ENCODE measurements at places on chromosomes 4 and X. TPM values are rescaled to one million over a fixed set of nuclear protein-coding genes. Genes with fewer than 3 reads are reported as not detected.

DNA sequence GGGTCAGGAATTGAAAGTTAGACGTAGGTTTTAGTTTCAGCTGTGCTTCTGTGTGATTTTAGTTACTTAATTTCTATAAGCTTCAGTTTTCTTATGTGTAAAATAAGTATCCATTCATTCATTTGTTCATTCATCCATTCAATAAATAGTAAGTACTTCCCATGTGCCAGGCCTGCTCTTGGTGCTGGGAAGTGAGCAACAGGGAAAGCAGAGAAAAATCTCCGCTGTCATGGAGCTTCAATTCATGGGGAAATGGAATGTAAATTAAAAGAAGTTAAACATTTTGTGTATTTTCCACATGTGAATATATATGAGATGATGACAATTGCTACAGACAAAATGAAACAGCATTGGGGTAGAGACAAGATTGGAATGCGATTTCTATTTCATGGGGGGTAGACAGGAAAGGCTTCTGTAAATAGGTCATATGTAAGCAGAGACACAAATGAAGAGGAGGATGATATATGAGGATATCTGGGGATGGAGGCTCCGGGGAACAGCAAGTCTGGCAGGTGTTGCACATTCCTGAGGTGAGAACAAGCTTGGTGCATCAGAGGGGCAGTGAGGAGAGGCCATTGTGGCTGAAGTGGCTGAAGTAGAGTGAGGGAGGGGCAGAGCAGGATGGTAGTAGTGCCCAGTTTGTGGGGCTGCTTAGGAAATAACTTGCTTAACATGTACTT, 66.2 kb downstream of the FHIP1A start:
- DNase-seq = no peak

- DNase-seq = no peak
Measured at GRCh38 chr4:89119836-89120235, 8.5 kb downstream of the TIGD2 start.

- DNase-seq = no peak
Measured at GRCh38 chr4:128837679-128838078, 28.2 kb downstream of the JADE1 start.

DNA sequence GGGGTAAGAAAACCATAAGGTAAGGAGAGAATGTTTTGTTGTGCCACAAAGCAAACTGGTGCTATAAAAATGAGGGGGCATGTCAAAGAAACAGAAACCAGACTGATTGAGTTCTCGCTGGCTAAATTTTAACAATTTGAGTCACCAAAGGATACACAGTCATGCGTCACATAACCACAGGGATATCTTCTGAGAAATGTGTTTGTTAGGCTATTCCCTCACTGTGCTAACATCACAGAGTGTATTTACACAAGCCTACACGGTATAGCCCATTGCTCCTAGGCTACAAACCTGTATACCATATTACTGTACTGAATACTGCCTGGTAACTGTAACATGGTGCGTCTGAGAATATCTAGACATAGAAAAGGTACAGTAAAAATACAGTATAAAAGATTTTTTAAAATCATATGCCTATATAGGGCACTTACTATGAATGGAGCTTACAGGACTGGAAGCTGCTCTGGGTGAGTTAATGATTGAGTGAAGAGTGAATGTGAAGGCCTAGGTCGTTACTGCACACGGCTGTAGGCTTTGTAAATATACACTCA, 50.1 kb downstream of the FBXW7 start:
- DNase-seq = no peak

- DNase-seq = no peak
Measured at GRCh38 chrX:65745992-65746391, 78.5 kb downstream of the MSN start.

DNA sequence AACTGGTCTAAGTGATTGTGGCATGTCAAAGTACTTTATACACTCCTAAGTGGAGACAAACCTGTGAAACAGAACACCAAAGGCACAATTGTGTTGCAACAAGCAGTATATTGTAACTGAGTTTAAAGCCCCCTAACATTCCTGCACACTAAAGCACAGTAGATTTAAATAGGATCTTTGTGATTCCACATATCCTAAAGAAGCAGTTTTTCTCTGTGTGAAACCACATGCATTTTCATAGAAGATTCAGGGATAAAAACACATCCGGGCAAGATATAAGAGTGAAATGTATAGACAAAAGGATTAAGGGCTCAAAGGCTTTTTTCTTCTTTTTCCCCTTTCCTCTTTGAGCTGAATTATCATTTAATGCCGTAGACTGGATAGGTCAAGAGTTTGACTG, 82.2 kb downstream of the ANK2 start:
- no peak for DNase-seq

- no peak for DNase-seq
Measured at GRCh38 chr4:118935819-118936218, 47.2 kb downstream of the SYNPO2 start.

DNA sequence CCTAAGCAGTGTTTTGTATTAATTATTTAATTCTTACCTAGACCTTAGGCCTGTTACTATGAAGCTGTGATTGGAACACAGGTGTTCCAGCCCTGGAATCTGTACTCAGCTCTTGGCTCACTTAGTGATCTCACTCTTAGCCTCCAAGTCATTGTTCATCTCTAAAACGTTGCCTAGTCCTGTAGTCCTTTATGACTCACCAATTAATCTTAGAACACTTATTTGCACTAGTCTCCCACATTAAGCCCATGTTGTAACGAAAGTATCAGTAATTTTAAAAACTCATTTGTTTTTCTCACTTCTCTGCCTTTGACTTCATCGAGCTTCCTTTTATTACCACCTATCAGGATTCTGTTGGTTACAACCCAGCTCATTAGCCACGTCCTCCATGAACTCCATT, 1224.7 kb upstream of the TENM3 start:
- no peak for DNase-seq

DNA sequence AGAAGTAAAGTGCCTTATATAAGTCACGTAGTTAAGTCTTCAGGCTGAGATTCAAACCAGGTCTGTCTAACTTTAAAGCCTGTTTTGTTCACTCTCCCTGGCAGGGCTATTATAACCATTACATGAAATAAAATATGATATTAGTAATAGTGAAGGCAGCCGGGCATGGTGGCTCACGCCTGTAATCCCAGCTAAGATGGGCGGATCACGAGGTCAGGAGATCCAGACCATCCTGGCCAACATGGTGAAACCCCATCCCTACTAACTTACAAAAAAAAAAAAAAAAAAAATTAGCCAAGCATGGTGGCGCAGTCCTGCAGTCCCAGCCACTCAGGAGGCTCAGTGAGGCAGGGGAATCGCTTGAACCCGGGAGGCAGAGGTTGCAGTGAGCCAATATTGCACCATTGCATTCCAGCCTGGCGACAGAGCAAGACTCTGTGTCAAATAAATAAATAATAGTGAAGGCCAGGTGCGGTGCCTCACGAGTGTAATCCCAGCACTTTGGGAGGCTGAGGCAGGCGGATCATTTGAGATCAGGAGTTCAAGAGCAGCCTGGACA, 22.1 kb upstream of the SOWAHD start:
- no peak for DNase-seq

DNA sequence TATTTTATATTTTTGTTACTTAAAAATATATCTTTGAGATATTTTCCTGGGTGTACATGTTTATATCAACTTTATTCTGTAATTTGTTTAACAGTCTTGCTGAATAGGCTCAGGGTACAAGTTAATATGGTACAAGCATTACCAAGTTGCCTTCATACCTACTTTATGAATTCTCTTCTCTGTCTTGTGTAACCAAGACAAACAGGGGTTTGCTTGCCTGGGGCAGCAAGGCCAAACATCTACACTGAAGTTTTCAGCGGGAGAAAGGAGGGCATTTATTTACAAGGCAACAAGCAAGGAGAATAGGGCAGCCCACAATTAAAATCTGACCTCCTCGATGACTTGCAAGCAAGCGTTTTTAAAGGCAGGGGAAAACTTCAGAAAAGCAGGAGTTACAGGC, 24.2 kb downstream of the PPP4R3C start:
- DNase-seq = no peak

DNA sequence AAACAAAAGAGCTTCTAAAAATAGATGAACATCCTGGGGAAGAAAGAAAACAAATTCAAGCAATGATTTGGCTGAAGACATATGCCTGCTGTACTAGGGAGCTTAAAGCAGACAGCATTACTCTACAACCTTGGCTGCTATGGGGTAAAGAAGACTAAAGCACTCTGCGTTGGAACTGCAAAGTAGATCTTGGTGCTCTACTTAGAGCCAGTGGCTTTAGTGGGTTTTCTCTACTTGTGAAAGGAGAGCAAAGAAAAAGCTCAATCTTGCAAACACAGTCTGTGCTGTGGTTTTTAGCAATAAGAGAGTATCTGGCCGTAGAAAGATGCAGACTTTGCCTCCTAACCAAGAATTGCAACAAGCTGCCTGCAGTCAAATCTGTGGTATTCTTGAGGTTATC, 334.7 kb upstream of the NDST3 start:
- no peak for DNase-seq

GRCh38 chr4:165426823-165427222, 48.0 kb downstream of the CPE start:
- no peak for DNase-seq

DNA sequence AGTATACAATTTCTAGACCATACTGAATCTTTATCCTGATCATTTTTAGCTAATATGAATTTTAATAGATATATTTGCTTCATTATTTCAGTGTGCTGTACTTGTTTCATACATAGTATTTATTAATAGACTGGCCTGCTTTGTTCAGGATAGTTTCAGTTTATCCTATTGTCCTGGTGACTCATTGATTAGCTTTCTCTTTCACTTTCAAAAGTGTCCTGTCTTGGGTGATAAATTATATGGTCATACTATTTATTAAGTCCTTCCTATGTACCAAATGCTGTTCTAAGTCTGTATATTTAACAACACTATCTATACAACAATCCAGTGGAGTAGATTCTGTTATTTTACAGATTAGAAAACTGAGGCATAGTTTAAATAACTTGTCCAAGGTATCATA, 153.8 kb upstream of the RAPGEF2 start:
- DNase-seq = no peak

DNA sequence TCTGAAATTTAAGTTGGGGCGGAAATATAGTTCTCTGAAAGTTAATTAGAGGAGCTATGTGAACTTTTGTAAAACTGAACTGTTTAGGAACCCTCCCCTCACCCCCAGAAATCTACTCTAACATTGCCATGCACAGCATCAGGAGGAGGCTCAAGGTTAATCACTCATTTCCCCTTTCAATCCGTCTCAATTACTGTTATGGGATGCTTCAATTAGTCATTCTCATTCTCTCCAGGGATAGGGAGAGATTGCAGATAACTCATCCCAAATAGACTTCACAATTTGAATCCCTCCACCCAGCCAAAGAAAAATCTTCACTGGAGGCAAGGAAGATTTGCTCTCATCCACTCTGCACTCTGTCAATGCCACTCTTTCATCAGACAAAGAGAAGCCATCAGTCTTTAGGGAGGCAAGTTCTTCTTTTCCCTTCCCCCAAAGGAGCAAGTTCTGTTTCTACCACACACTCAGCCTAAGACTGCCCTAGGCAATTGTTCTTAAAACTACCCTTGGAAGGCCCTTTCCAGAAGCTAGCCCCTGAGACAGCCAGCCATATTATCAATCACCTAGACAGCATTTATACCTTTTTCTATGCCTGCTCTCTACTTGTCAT, 140.4 kb downstream of the SLC10A7 start:
- DNase-seq = no peak

The SORCS2 gene
- total RNA-seq = not detected

The PCDH10 gene
- total RNA-seq = not detected

The SSX1 gene
- not detected for total RNA-seq

The NLGN3 gene
- 1.7 TPM for total RNA-seq

The TEX13C gene
- not detected for total RNA-seq

The IL1RAPL1 gene
- not detected for total RNA-seq

The FGFR3 gene
- not detected for total RNA-seq

The MAGEE2 gene
- total RNA-seq = not detected

The F9 gene
- total RNA-seq = not detected

Measured in OCI-LY7 (cell line).